Osteocyte (in vitro differentiated cells): ENCODE measurements at places on chromosomes 11 and 22.
A peak's percentile ranks its signal among the peaks of the same experiment; 100 is the strongest.

DNA sequence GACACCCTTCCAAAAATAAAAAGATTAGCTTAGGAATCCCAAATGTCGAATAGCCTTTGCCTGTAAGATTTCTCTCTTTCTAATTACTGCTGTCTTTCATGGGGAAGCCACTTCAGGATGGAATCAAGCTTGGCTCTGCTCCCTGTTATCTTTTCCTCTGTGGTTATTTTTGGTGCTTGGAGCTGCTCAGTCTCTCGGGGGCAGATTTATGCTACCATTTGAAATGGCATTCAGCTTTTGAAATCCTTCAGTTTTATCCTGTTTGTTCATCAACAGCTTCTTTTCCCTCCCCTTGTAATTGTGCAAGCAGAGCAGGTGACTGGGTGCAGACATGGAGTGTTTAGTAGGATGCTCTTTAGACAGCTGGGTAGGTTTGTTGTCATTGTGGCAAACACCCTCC is 111.0 kb downstream of the DBX1 start:
- H3K4me1 ChIP-seq: peaks cover 55% of the 10 kb centered on the region
- peaks cover 48% of the 10 kb centered on the region for H3K36me3 ChIP-seq
- H3K4me3 ChIP-seq: no peak overlapping the region
- no peaks in the 10 kb centered on the region for H3K27me3 ChIP-seq
- DNase-seq: no peak

GRCh38 chr22:24445481-24446259 is 18.3 kb downstream of the ADORA2A start:
- DNase-seq: no peak
- no peaks in the 10 kb centered on the region for H3K36me3 ChIP-seq
- no peaks in the 10 kb centered on the region for H3K27me3 ChIP-seq
- H3K27ac ChIP-seq: no peak overlapping the region

- no peak overlapping the region for H3K4me3 ChIP-seq
- H3K4me1 ChIP-seq: peaks cover 47% of the 10 kb centered on the region
- H3K36me3 ChIP-seq: no peaks in the 10 kb centered on the region
- no peak for DNase-seq
- peak overlapping the region; percentile 84 for H3K27ac ChIP-seq
Observed at GRCh38 chr11:2931771-2932738, 2.8 kb upstream of the PHLDA2 start.

DNA sequence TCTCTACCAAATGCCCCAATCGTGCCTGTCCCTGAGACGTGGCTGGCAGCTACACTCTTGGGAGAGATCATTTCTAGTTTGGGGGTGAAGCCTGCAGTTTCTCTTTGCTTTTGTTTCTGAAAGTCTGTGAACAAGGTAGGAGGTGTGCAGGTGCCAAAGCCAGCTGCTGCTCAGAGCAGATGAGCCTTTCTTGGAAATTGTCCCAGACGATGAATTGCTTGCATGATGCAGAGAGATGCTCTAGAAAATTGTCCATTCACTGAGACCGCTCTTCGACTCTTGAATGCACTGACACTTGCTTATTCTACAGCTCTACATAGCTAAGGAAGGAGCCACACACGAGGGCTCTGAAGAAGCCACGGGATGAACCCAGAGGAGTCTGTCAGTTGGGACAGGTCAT is 225.6 kb upstream of the E2F8 start:
- no peak for DNase-seq
- H3K27ac ChIP-seq: no peak overlapping the region
- no peak overlapping the region for H3K4me3 ChIP-seq
- peaks cover 48% of the 10 kb centered on the region for H3K27me3 ChIP-seq

DNA sequence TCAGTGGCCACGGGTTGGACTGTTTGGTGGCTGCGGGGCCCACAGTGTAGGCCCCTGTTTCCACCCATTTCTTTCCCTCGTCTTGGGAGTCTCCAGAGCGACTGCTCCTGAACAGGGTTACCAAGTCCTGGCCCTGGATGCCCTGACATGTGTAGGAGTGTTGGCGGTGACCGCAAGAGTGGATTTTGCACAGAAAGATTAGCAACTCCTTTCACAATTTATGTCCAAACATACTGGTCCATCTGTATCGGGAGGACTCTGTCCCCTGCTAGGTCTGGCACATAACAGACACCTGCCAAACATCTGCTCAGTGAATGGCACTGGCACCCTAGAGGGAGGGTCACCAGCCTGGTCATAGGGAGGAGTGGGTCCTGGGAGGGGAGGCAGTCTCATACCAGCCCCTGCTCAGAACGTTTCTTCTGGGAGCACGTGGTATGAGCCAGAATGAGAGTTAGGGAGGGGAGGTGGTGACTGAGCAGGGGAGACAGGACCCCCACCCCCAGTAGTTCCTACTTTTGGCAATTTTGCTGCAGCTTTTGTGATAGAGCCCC is 3.4 kb upstream of the APOA1 start:
- H3K27me3 ChIP-seq: no peaks in the 10 kb centered on the region
- H3K36me3 ChIP-seq: peaks cover 19% of the 10 kb centered on the region
- no peaks in the 10 kb centered on the region for H3K4me1 ChIP-seq
- no peak for DNase-seq
- H3K27ac ChIP-seq: no peak overlapping the region

- no peaks in the 10 kb centered on the region for H3K36me3 ChIP-seq
- H3K27me3 ChIP-seq: peaks cover 13% of the 10 kb centered on the region
- H3K4me1 ChIP-seq: no peaks in the 10 kb centered on the region
- no peak overlapping the region for H3K4me3 ChIP-seq
- no peak for DNase-seq
Observed at GRCh38 chr11:33987975-33988580, 63.5 kb upstream of the CAPRIN1 start.

DNA sequence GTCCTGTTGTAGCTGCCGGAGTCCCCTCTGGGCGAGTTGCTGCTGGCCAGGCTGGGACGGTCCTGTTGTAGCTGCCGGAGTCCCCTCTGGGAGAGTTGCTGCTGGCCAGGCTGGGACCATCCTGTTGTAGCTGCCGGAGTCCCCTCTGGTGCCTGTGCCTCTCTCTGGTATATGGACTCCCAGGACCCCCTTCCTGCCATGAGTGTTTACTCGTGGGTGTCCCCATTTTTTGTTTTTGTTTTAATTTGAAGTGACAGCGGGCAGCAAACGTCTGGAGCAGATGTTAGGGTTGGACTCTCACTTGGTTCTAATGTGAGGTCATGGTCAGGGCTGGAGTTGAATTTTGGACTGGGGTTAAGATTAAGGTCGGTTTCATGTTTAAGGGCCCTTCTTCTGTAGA is 14.2 kb downstream of the SHANK3 start:
- DNase-seq: no peak
- H3K4me3 ChIP-seq: no peak overlapping the region
- no peaks in the 10 kb centered on the region for H3K36me3 ChIP-seq
- H3K4me1 ChIP-seq: peaks cover 14% of the 10 kb centered on the region
- H3K27me3 ChIP-seq: peaks cover 6% of the 10 kb centered on the region
- H3K27ac ChIP-seq: no peak overlapping the region

- H3K27ac ChIP-seq: no peak overlapping the region
- H3K27me3 ChIP-seq: no peaks in the 10 kb centered on the region
- H3K4me3 ChIP-seq: no peak overlapping the region
Observed at GRCh38 chr11:29989174-29989970, 27.5 kb downstream of the KCNA4 start.

GRCh38 chr11:28412029-28412428 is 303.8 kb downstream of the METTL15 start:
- no peak overlapping the region for H3K4me3 ChIP-seq
- H3K27me3 ChIP-seq: no peaks in the 10 kb centered on the region
- H3K36me3 ChIP-seq: no peaks in the 10 kb centered on the region
- no peak for DNase-seq
- no peaks in the 10 kb centered on the region for H3K4me1 ChIP-seq
- no peak overlapping the region for H3K27ac ChIP-seq

- H3K4me3 ChIP-seq: no peak overlapping the region
- H3K27ac ChIP-seq: no peak overlapping the region
- no peaks in the 10 kb centered on the region for H3K36me3 ChIP-seq
- no peak for DNase-seq
- H3K4me1 ChIP-seq: no peaks in the 10 kb centered on the region
Observed at GRCh38 chr11:96878299-96879051, 488.7 kb downstream of the JRKL start.

DNA sequence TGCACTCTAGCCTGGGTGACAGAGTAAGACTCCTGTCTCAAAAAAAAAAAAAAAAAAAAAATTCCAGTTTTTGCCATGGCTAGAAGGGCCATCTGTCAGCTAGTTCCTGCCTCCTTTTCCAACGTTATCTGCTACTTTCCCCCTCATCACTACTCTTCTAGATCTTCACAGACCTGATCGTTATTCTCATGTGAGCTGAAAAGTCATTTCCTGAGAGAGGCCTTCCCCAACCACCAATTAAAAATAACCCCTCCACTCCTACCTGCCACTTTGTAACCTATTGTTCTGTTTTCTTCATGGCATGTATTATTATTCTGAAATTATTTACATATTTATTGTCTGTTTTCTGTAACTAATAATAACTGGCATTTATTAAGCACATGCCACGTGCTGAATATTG is 24.2 kb downstream of the SGSM3 start:
- peaks cover 22% of the 10 kb centered on the region for H3K4me1 ChIP-seq
- no peak overlapping the region for H3K4me3 ChIP-seq
- H3K27ac ChIP-seq: no peak overlapping the region
- no peaks in the 10 kb centered on the region for H3K27me3 ChIP-seq
- DNase-seq: no peak

GRCh38 chr11:57901278-57901677 is 122.4 kb upstream of the OR9Q1 start:
- H3K4me3 ChIP-seq: no peak overlapping the region
- no peaks in the 10 kb centered on the region for H3K36me3 ChIP-seq
- DNase-seq: no peak
- H3K27ac ChIP-seq: no peak overlapping the region
- no peaks in the 10 kb centered on the region for H3K4me1 ChIP-seq

GRCh38 chr22:19701420-19702145 is 12.7 kb upstream of the SEPTIN5 start:
- H3K27me3 ChIP-seq: no peaks in the 10 kb centered on the region
- no peaks in the 10 kb centered on the region for H3K4me1 ChIP-seq
- H3K27ac ChIP-seq: no peak overlapping the region
- DNase-seq: no peak

- no peak for DNase-seq
- peaks cover 11% of the 10 kb centered on the region for H3K4me1 ChIP-seq
- no peak overlapping the region for H3K4me3 ChIP-seq
- H3K27me3 ChIP-seq: no peaks in the 10 kb centered on the region
- no peak overlapping the region for H3K27ac ChIP-seq
Observed at GRCh38 chr11:111680486-111681175, 78.4 kb downstream of the SIK2 start.

DNA sequence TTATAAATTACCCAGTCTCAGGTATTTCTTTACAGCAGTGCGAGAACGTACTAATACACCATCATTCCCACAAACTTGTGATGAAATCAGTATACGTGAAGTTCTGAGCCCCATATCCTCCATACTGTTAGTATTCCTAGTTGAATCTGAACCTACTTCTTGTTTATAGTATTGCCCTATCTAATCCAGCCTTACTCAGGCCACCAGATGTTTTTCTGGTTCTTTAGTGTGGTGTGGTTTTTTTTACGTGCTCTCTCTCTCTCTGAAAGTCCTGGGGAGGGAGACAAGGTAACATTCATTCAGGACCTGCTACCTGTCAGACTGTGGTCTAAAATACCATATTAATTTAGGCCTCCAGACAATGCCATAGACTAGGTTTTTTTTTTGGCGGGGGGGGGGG is 47.6 kb upstream of the TEAD1 start:
- H3K27ac ChIP-seq: peak overlapping the region; percentile 97
- no peak for DNase-seq
- no peak overlapping the region for H3K4me3 ChIP-seq
- H3K4me1 ChIP-seq: peaks cover 19% of the 10 kb centered on the region

DNA sequence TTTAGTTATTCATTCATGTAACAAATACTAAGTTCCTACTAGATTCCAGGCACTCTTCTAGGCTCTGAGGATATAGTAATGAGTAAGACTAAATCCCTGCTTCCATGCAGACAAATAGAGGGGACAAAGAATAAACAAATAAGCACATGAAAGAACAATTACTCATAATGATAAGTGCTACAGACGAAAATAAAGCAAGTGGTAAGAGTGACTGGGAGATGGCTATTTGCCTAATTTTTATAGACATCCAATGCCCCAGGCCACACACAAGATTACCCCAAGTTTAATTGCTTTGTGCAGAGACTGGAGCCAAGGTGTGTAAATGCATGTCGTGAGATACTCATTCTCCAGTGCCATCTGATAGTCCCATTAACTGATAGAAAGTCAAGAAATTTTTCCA is 62.6 kb downstream of the DCUN1D5 start:
- H3K27me3 ChIP-seq: no peaks in the 10 kb centered on the region
- no peak for DNase-seq
- H3K36me3 ChIP-seq: no peaks in the 10 kb centered on the region
- H3K4me1 ChIP-seq: peaks cover 17% of the 10 kb centered on the region
- no peak overlapping the region for H3K4me3 ChIP-seq
- no peak overlapping the region for H3K27ac ChIP-seq

GRCh38 chr11:133406489-133406888 is 125.8 kb downstream of the OPCML start:
- H3K27me3 ChIP-seq: no peaks in the 10 kb centered on the region
- no peak overlapping the region for H3K27ac ChIP-seq
- no peak for DNase-seq
- no peak overlapping the region for H3K4me3 ChIP-seq
- H3K4me1 ChIP-seq: no peaks in the 10 kb centered on the region
- no peaks in the 10 kb centered on the region for H3K36me3 ChIP-seq

DNA sequence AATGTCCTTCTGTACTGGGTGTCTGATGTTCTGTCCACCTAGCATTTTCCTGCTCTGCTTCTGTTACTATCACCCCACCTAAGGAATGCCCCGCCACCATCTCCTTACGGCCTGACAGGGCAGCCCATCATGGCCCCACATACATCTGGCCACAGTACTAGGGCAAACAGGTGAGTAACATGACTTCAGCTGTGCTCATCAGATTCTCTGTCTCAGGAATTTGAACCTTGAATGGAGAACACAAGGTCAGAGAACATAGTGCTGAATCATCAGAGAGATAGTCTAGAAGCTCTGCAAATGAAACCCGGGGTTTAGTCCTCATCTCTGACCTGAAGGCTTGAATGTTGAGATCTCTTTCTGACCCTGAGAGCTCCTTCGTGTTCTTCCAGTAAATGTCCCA is 32.4 kb downstream of the ZC3H12C start:
- no peaks in the 10 kb centered on the region for H3K27me3 ChIP-seq
- H3K27ac ChIP-seq: no peak overlapping the region
- no peak for DNase-seq
- peaks cover 2% of the 10 kb centered on the region for H3K36me3 ChIP-seq
